Sigmoid colon (tissue), 7 donors: ENCODE measurements at places on chromosomes 12 and 14. TPM values are rescaled to one million over a fixed set of nuclear protein-coding genes. Genes with fewer than 3 reads are reported as not detected.
A peak's percentile ranks its signal among the peaks of the same experiment; 100 is the strongest.

DNA sequence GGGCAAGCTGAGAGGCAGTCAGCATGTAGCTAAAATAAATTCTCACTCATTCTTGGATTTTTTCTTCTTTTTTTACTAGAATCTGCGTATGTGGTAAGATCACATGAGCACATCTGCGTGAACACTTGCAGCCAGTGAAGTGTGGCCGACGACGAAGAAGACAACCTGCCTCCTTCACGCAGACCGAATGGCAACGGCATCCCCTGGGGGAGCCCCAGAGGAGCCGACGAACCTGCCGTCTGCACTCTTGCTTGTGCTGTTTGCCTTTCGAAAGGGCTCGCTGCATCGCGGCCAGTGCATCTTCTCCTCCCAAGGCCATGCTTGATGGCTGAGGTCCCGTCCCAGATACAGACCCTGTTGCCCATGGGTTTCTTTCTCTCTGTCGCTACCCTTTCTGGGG lies 113.8 kb downstream of the KCNK10 start:
- peaks cover 7% of the 10 kb centered on the region for H3K27me3 ChIP-seq
- H3K36me3 ChIP-seq, result no peaks in the 10 kb centered on the region
- no peak for DNase-seq
- no peaks in the 10 kb centered on the region for H3K4me1 ChIP-seq
- H3K4me3 ChIP-seq, result no peak overlapping the region
- H3K27ac ChIP-seq, result no peak overlapping the region

GRCh38 chr12:88604646-88605045 lies 24.4 kb upstream of the KITLG start:
- no peak overlapping the region for H3K4me3 ChIP-seq
- H3K27ac ChIP-seq, result no peak overlapping the region
- DNase-seq, result no peak
- H3K4me1 ChIP-seq, result no peaks in the 10 kb centered on the region
- H3K27me3 ChIP-seq, result no peaks in the 10 kb centered on the region

GRCh38 chr14:90438841-90439240 lies 42.0 kb downstream of the CALM1 start:
- no peak overlapping the region for H3K4me3 ChIP-seq
- DNase-seq, result no peak
- H3K27me3 ChIP-seq, result no peaks in the 10 kb centered on the region
- no peaks in the 10 kb centered on the region for H3K36me3 ChIP-seq
- H3K4me1 ChIP-seq, result no peaks in the 10 kb centered on the region

- H3K36me3 ChIP-seq, result no peaks in the 10 kb centered on the region
- no peak overlapping the region for H3K27ac ChIP-seq
- peaks cover 19% of the 10 kb centered on the region for H3K4me1 ChIP-seq
- DNase-seq, result no peak
- H3K4me3 ChIP-seq, result no peak overlapping the region
- no peaks in the 10 kb centered on the region for H3K27me3 ChIP-seq
Measured at GRCh38 chr12:66304296-66304900, 2.1 kb downstream of the HELB start.

DNA sequence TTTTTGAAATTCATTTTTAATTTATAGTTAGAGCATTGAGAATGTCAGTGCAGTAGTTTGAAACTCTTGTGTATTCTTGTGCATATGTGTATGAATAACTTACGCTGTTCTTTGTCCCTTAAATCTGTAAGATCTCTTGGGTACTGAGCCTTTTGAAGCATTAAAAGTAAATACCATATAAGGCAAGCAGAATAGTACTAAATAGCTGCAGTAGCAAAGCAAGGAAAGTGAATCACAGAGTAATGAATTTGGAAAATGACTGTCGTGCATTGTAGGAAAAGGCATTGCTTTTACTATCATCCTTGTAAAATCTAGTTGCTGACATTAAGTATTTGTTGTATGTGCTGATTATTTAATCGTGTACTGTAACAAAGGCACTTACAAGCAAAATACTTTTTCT lies 12.1 kb downstream of the CNOT2 start:
- peak overlapping the region; percentile 24 for H3K4me3 ChIP-seq
- H3K27ac ChIP-seq, result peak overlapping the region; percentile 72
- H3K4me1 ChIP-seq, result peaks cover 86% of the 10 kb centered on the region
- H3K27me3 ChIP-seq, result no peaks in the 10 kb centered on the region

- peaks cover 9% of the 10 kb centered on the region for H3K4me1 ChIP-seq
- H3K4me3 ChIP-seq, result no peak overlapping the region
- no peaks in the 10 kb centered on the region for H3K36me3 ChIP-seq
Measured at GRCh38 chr14:34164162-34164864, 213.4 kb upstream of the EGLN3 start.

DNA sequence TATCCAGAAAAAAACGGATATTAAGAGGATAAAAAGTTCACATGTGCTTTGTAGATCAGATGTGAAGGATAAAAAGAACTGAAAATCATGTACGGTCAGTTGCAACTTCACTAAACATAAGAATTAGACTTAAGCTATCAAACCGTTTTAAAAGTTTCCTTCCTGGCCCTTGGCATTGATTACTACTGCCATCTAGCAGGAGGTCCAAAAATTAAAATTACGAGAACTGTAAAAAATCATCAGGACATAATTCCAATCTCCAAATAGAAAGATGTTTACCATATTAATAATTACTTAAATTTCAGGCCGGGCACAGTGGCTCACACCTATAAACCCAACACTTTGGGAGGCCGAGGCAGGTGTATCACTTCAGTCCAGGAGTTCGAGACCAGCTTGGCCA lies 7.9 kb downstream of the WDR89 start:
- no peak overlapping the region for H3K27ac ChIP-seq
- H3K4me3 ChIP-seq, result no peak overlapping the region

- no peak for DNase-seq
- H3K27ac ChIP-seq, result no peak overlapping the region
- no peaks in the 10 kb centered on the region for H3K27me3 ChIP-seq
- H3K4me1 ChIP-seq, result no peaks in the 10 kb centered on the region
- H3K36me3 ChIP-seq, result no peaks in the 10 kb centered on the region
Measured at GRCh38 chr12:102298022-102298421, 100.4 kb upstream of the PMCH start.

DNA sequence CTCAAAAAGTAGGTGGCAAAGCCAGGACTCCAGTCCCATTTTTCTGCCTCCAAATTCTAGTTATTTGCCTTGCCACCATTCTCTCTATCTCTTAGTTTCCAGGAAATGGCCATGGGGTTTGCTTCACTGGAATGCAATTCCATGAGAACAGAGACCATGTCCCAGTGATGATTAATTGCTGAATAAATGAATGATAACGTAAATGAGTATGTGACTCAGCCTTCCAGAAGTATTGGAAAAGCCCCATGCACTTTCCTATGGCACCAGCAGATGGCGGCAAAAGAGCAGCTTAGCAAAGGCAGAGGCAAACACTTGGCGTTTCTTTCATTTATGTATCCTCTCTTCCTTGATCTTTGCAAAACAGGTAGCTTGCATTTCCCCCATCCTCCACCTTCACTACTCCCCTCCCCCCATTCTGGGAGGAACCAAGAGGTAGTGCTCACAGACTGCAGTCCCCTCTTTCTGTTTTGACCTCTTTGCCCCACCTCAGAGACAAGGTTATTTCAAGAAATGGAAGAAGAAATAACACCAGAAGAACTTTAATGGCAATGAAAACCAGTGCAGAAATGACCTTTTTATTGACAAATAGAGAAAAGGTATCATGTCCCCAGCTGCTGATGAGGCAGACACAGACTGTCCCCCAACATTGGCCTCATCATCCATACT lies 21.3 kb downstream of the TBX3 start:
- H3K36me3 ChIP-seq, result no peaks in the 10 kb centered on the region
- no peaks in the 10 kb centered on the region for H3K4me1 ChIP-seq
- H3K27me3 ChIP-seq, result peaks cover 44% of the 10 kb centered on the region
- DNase-seq, result peak; percentile 82

DNA sequence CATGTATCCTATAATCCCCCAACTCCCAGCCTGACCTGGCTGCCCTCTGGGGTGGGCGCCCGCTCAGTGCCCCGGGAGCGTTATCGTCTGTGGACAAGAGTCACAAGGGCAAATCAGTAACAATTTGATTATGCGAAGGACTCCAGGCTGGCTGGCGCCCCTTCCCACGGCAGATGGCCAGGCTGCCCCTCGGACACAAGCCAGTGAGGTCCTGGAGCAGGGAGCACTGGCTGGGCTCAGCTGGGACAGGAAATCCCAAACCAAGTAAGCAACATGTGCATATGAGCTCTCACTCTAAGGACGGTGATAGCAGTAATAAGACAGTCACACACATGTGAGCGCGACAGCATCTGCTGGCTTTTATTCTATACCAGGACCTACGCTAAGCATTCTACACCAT lies 59.3 kb upstream of the FAM222A start:
- H3K27ac ChIP-seq, result no peak overlapping the region
- H3K36me3 ChIP-seq, result no peaks in the 10 kb centered on the region
- no peak for DNase-seq
- H3K4me1 ChIP-seq, result no peaks in the 10 kb centered on the region
- no peak overlapping the region for H3K4me3 ChIP-seq

DNA sequence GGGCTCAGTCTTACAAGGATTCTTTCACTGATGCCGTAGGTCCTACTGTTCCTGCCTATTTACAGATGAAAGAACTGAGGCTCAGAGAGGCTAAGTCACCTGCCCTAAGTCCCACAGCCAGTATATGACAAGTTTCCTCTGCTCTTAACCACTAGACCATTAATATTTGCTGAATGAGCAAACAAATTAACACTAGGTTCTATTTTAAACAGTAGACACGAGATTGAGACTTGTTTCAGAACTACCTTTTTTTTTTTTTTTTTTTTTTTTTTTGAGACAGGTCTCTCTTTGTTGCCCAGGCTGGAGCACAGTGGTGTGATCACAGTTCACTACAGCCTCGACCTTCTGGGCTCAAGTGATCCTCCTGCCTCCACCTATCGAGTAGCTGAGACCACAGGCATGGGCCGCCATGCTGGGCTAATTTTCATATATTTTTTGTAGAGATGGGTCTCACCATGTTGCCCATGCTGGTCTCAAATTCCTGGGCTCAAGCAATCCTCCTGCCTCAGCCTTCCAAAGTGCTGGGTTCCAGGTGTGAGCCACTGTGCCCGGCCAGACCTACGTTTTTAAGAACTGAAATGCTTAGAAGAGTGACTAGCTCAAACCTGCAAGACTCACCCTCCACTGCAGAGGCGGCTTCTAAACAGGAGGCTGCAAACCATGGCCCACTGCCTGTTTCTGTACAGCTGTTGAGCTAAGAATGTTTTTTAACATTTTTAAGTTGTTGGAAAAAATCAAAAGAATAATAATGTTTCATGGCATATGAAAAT lies 12.9 kb downstream of the SYNE3 start:
- H3K27ac ChIP-seq, result no peak overlapping the region
- no peak for DNase-seq
- H3K4me1 ChIP-seq, result peaks cover 37% of the 10 kb centered on the region
- no peaks in the 10 kb centered on the region for H3K27me3 ChIP-seq
- H3K4me3 ChIP-seq, result no peak overlapping the region

DNA sequence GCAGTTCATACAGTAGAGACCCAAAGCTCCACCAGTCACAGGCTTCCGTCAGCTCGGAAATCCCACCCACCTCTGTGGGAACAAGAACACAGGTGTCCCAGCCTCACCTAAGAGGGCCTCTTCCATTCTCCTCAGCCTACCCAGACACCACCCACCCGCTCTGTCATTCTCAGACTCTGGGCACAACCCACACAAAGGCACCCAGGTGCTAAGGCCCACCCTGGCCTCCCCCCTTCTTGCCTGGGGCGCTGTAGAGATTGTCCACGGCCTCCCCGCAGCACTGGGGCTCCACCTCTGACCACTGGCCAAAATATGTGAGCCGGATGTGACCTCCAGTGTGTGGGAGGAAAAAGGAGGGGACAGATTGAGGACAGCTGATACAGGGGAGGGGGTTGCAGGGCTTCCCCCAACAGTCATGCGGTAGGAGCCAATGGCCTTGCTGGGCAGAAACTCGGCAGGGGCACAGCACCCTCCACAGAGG lies 14.2 kb downstream of the RPS6KL1 start:
- H3K27me3 ChIP-seq, result no peaks in the 10 kb centered on the region
- H3K4me3 ChIP-seq, result no peak overlapping the region
- DNase-seq, result no peak
- no peak overlapping the region for H3K27ac ChIP-seq
- no peaks in the 10 kb centered on the region for H3K4me1 ChIP-seq

GRCh38 chr12:102883204-102883799 lies 33.7 kb downstream of the PAH start:
- peaks cover 4% of the 10 kb centered on the region for H3K4me1 ChIP-seq
- no peak overlapping the region for H3K4me3 ChIP-seq
- H3K36me3 ChIP-seq, result no peaks in the 10 kb centered on the region

DNA sequence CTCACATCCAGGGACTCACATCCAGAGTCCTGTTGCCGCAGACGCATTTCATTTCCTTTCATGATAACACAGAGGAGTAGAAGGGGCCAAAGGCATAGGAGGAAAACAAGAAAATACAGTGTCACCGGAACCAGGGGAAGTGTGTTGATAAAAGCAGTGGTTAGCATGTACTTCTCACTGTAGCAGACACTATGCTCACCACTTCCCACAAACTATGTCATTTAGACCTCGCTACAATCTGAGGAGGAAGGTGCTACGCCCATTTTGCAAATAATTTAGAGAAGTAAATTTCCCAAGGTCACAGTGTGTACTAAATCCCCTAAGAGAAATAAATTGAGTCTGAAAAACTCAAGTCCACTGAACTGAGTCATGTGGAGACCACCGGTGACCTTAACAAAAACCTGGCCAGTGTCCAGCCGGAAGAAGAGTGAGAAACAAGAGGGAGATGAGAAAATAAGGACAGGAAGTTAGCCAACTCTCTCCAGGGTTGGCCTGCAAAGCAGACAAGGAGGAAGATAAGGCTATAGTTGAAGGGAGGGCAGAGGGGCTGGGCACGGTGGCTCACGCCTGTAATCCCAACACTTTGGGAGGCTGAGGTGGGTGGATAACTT lies 25.8 kb upstream of the TMCC3 start:
- DNase-seq, result peak; percentile 74
- H3K4me1 ChIP-seq, result no peaks in the 10 kb centered on the region
- H3K4me3 ChIP-seq, result no peak overlapping the region
- no peaks in the 10 kb centered on the region for H3K27me3 ChIP-seq
- peak overlapping the region; percentile 41 for H3K27ac ChIP-seq

DNA sequence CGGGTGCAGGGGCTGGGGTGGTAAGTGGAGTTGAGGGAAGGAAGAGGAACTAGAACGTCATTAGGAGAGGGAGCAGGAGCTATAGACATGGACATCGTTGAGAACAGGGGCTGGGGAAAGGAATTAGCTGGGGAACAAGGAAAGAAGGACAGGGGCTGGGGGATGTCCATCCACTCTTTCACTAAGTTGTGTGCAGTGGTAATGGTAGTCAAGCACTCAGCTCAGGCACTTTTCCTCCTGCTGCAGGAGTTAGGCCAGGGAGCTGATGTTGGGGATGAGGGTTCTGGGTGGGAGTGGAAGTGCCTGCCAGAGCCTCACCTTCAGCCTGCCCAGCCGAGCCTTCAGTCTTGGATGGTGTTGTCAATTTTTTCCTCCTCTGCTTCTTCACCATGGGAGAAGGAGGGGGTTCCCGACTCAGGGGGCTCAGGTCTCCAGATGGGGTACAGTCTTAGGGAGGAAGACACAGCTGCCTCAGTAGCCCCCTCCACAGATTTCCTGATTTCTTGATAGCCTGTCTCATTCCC lies 9.2 kb downstream of the AGAP2 start:
- no peak for DNase-seq
- no peak overlapping the region for H3K4me3 ChIP-seq
- H3K36me3 ChIP-seq, result no peaks in the 10 kb centered on the region
- peaks cover 10% of the 10 kb centered on the region for H3K27me3 ChIP-seq
- no peaks in the 10 kb centered on the region for H3K4me1 ChIP-seq

MYH7 gene
- total RNA-seq, result 0.14 TPM

RIN3 gene
- 31.8 TPM for total RNA-seq
